ENCODE measurements at places on chromosomes 4 and X.

- peak; percentile 58 for DNase-seq
Observed at GRCh38 chr4:5399790-5400421, 308.5 kb downstream of the EVC2 start.

DNA sequence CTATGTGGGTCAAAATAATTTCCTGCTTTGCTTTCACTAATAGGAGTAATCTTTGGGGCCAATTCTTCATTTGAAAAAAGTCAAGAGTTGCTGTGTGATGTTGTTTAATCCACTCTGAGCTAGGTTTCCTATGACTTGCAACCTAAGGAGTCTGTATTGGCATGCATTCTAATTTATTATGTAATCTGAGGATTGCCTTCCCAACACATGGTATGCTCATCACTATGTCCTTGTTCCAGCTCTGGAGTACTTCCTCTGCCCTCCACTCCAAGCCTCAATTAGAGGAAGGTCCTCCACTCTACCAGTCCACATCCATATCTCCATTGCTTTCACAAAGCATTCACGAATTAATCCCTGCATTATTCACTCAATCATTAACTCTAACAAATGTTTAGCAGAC lies 56.1 kb downstream of the PPP3CA start:
- no peak for DNase-seq

GRCh38 chr4:75790024-75790423 lies 65.6 kb downstream of the USO1 start:
- no peak for DNase-seq

GRCh38 chr4:92994727-92995126 lies 691.0 kb downstream of the GRID2 start:
- no peak for DNase-seq

DNA sequence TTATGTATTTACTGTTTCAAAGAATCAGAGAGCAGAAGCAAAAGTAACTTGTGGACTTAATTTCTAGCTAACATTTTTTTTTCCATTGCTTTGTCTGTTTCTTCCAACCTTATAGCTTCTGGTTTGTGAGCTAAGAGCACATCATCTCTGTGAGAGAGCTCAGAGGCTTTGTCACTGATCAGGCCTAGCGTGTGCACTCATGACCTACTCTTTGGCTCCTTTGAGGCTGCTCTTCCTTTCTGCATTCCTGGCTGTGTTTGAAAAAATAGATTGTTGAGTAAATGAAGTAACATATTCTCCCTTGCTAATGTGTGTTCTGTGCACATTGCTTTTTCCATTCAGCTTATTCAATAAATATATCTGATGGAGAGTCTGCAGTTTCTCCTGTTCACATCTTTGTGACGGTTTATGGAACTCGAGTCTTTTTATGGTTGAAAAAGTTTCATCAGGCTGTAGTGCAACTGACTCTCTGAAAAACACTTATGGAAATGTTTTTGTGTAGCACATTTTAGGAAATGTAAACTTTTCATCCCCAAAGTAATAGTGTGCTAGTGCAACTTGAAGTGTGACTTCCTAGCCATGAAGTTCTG lies 133.0 kb downstream of the RAPGEF2 start:
- DNase-seq, result no peak

DNA sequence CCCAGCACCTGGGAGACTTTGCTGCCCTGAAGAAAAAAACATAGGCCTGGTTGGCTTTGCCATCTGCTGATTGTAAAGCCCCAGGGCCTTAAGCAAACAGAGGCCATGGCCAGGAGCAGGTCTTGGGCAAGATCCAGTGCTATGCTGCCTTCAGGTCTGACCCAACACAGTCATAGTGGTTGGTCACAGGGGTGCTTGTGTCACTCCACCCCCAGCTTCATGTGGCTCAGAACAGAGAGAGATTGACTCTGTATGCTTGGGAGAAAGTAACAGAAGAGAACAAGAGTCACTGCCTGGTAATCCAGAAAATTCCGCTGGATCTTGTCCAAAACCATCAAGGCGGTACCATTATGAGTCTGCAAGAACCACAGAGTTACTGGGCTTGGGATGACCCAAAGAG lies 24.4 kb upstream of the SMARCA5 start:
- DNase-seq, result no peak

DNA sequence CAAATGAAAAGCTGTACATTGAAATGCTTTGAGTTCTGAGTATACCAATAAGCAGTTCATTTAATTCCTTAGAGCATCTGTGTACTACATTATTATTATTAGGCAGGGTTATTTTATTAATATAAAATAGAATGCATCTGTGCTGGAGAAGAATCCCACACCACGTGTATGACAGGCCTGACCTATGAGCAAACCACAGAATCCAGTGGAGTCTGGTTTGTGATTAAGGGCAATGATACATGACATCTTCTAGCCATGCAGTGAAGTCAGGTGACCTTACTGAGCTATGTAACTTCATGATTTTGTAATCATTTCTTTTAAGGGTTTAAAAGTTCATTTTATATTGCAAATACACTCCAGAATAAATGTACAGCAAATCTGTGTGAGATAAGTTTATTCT lies 1165.0 kb upstream of the TENM3 start:
- no peak for DNase-seq

DNA sequence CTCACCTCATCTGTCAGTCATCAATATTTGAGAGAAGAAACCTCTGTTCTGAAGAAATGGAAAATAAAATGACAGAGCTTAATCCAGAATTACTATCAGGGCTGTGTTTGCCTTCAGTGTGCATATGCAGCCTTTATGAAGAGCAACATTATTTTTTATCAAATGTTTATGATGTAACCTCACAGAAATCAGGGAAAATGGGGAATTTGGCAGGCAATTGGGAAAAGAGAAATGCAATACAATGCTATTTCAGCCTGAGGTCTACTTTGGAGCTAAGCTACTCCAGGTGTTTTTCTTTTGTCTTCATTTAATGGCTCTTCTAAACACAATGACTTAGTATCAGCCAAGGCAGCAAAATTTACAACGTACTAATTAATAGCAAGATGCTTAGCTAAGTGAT lies 241.1 kb upstream of the TET2 start:
- peak; percentile 43 for DNase-seq

DNA sequence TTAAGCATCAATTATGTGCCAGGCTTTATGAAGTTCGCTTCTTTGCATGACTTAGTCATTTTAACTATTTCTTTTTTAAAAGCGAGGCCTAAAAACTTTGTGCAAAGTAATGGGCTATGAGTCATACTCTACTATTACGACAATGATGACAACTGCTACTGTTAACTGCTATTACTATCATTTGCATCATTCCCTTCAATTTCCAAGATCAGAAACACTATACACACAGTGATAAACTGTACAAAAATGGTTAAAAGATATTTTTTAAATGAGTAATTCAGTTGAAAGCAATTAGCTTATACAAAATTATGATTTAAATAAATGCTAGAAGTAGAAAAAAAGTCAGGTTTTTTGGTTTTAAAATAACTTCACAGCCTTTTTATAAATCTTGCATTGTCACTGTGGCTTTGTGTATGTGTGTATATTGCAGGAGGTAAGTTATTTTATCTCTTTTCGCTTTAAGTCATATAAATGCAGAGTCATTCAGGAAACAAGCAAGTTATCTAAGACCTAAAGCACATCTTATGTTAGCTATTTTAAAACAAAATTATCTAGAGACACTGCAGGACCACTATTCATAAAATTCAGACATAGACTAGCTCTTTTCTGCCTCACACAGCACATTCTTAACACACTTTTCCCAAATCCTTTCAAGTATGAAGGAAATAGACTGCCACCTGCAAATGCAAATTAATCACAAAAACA lies 18.5 kb upstream of the CXCL3 start:
- DNase-seq, result no peak

- DNase-seq, result no peak
Observed at GRCh38 chr4:146146918-146147317, 28.6 kb upstream of the LSM6 start.

DNA sequence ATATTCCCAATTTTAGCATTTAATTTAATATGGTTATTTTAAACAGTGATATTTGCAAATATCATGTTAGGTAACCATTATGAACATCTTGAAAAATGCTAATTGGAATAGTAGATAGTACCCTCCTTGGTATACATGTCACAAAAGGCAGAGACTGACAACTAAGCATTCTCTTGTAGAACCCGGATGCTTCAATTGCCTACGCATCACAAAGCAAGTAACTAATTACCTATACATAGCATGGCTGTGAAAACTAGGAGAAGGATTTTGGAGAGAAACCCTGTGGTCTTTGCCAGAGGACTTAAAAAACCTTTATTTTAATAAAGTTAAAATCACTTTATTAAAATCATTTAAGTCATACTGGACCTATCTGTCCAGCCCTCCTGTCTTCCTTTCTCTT lies 764.1 kb upstream of the TENM3 start:
- DNase-seq, result no peak

- peak; percentile 24 for DNase-seq
Observed at GRCh38 chr4:15470128-15470475, 420 bp downstream of the CC2D2A start.

- peak; percentile 39 for DNase-seq
Observed at GRCh38 chrX:40085714-40086113, 12.0 kb downstream of the BCOR start.

DNA sequence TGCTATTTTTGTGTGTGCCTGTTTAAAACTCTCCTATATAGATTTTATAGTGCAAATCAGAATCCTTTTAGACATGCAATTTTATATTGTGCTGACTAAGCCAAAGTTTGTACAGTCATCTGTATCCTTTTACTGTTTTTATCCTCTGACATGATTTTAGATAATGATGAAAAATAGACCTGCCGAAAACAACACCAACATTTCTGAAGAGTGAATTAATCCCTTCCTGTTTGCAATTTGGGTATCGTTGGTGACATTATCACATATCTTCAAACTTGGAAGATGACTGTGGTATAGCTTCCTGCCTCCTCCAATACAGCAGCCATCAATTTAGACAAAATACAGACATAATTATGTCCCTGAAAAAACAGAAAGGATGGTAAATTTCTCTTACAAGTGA lies 28.9 kb upstream of the DSPP start:
- no peak for DNase-seq

GRCh38 chr4:87916626-87917025 lies 58.9 kb upstream of the SPP1 start:
- no peak for DNase-seq

DNA sequence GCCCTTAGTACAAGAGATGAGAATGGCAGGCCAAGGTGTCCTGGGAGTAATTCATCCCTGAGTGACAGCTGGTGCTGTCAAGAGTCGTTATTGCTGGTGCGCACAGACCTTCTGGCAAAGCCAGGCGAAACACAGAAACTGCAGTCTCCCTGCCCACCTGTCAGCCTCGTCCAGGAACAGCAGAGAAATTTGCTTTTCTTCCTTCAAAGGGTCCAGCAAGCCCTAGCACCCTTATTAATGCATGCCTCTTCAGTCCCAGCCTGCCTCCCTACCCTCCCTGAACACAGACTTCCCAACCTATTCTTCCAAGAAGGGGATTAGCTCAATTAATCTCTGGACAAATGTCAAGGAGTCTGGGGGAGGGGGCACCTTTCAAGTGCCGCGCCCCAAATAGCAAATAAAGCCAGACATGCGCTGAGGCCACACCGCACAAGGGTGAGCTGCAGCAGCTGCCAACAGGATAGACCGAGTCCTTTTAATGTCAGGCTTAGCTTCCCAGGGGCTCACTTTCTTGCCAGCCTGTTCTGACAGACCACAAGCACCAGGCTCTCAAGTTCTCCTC lies 250.7 kb upstream of the RASGEF1B start:
- peak; percentile 83 for DNase-seq

- no peak for DNase-seq
Observed at GRCh38 chr4:147948336-147948735, 216.4 kb downstream of the ARHGAP10 start.

DNA sequence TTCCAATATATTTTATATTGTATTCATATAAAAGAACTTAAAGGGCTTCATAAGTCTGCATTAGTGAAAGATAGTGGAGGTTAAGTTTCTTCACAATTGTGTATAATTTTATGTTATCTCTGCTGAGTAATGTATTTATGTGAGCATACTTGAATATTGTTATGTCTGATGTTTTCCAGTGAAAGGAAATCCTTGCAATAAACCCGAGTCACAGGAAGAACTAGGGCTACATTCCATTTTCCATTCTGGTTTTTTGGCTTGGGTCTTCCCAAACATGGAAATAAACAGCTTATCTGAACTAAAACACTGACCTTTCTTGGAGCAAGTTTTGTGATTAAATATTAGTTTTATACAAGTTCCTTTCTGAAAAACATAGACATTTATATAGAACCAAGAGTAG lies 231.3 kb upstream of the GPRIN3 start:
- no peak for DNase-seq

DNA sequence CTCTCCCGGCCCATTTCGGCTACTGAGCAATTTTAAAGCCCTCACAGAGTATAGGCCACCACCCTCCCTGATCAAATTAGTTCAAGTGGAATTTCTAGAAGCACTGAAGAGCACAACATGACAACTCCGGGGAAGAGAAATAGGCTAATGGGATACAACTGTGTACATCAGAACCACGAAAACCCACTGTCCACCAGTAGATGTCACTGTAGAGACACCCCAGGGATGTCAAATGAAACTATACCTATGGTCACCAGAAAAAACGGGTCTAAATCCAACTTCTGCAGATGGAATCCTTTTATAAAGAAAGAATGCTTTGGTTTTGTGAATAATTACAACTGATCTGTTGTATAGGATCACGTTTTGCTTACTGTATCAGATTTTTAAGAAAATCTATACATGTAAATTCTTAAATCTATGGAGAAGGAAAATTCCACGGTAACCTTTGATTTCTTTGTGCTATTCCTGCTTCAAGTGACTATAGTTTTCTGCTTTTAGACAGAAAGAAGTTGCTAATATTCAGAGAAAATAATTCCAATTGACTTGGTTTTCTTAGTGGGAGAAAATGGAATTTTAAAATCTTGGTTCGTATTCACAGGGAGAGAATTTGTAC lies 29.5 kb upstream of the MAP3K15 start:
- DNase-seq, result peak; percentile 73

DNA sequence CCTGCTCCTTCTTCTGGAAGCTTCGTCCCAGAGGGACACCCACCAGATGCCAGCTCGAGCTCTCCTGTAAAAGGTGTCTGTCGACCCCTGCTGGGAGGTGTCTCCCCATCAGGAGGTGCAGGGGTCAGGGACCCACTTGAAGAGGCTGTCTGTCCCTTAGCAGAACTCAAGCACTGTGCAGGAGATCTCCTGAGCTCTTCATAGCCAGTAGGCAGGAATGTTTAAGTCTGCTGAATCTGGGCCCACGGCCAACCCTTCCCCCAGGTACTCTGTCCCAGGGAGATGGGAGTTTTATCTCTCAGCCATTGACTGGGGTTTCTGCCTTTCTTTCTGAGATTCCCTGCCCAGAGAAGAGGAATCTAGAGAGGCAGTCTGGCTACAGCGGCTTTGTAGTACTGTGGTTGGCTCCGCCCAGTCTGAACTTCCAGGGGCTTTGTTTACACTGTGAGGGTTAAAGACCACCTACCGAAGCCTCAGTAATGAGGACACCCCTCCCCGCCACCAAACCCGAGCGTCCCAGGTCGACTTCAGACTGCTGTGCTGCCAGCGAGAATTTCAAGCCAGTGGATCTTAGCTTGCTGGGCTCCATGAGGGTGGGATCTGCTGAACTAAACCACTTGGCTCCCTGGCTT lies 1383.0 kb upstream of the TENM3 start:
- DNase-seq, result no peak

DNA sequence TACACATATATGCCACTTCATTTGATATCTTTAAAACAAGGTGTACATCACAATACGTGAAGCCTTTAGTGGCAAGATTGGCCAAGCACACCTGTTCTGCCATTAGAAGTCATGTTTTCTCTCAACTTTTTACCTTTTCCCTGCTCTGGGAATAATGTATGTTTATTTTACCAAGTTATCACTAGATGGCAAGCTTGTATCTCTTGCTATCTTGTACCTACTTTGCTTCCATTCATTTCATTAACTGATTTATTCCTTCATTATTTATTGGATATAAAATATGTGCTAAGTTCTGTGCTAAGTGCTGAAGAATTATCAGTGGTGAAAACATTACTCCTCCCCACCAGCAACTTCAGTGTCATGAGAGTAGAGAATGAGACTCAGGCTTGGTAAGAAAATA lies 245.5 kb downstream of the ANK2 start:
- DNase-seq, result no peak

Measured in tongue (tissue), 3 donors.